Fibroblast of the aortic adventitia (primary cell): ENCODE measurements at places on chromosomes 1 and 21. TPM values are rescaled to one million over a fixed set of nuclear protein-coding genes. Genes with fewer than 3 reads are reported as not detected.

GRCh38 chr1:234989019-234989418, 139.6 kb downstream of the TOMM20 start:
- DNase-seq, result no peak

- DNase-seq, result peak; percentile 72
Measured at GRCh38 chr1:56868761-56869160, 14.2 kb downstream of the C8A start.

- DNase-seq, result no peak
Measured at GRCh38 chr1:198649968-198650338, 11.1 kb downstream of the PTPRC start.

CRABP2 gene
- 62.7 and 68.9 TPM in 2 replicates for total RNA-seq

DNA sequence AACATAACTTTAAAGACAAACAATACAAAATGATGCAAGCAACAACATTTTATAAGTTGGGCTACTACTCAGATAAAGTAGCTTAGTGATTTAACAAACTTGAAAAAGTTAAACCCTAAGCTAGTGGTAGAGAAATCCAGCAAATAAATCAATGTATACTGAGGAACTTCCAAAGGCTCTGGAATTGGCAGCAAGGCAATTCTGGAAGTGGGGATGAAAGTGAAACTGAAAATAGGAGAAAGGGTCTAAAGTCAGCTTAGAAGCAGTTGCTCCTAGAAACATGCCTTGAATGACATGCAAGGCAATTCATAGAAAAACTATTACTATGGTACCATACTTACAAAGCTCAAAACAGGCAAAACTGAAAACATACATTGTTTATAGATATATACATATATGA, 90.0 kb upstream of the CAMK1G start:
- peak; percentile 17 for DNase-seq

DNA sequence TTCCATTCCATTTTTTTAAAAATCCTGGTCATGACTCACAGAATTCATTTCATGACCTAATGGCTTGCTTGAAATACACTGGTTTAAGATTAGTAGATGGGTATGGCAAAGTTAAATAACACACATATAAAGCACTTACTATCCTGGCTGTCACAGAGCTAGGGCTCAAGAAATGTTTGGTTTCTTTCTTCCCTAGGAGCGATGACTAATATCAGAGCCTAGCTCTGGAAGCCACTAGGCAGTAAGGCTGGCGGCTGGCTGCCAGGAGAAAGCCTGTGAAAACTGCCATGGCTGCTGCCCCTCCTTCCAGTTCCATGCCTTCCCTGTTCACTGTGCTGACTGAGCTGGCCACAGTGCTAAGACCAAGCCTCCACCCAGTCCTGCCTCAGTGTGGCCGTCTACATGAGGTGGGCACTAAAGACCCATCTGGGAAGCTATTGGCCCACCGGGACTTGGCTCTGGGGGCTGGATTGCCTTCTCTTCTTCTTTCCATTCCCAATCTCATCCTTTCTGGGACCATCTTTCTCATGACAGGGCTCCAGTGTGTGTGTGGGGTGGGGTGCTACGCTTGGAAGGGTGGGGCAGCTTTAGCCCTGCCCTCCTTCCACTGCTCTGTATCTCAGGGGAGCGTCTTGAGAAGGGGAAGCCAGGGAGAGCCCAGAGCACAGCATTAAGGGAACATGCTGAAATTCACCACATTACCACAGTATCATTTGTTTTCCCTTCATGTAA, 10.8 kb upstream of the ASCL5 start:
- DNase-seq, result peak; percentile 95

DNA sequence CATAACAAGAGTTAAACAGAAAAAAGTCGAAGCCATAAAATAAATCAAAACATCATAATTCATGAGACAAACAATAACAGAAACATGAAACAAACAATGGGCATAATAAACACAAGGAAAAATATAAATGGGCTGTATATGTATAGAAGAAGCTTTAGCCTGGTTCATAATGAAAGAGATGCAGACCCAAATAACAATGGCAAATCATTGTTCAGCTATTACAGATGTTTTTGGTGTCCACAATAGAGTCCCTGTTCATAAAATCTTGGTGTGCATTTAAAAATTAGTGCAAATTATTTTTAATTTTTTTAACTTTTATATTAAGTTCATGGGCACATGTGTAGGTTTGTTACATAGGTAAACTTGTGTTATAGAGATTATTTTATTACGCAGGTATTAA, 1185.9 kb upstream of the B3GALT2 start:
- DNase-seq, result no peak

SH2D5 gene
- total RNA-seq, result 1.6 and 3.2 TPM in 2 replicates

FMOD gene
- total RNA-seq, result 6.6 and 9.1 TPM in 2 replicates

FBXO2 gene
- 2.0 and 3.9 TPM in 2 replicates for total RNA-seq

GRCh38 chr1:96722161-96722922, 758 bp downstream of the PTBP2 start:
- peak; percentile 63 for DNase-seq

SLC35A3 gene
- 15.0 and 35.8 TPM in 2 replicates for total RNA-seq

USF1 gene
- 23.5 and 36.2 TPM in 2 replicates for total RNA-seq

DNA sequence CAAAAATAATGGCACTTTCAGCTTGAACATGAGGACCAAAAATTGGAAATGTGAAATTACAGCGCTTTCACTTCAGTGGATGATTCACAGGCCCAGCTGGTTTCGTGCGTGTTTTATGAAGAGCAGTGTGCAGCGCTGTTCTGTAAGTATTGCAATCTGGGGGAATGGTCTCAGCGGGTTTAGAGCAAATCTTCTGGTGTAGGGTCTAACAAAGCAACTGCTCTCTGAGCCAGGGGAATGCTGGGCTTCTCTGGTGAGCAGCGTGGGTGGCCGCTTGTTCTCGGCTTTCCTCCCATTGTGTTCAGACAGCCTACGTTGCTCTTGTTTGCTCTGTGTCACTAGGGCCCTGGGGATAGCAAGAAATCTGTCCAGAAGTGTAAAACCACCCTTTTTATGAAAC, 42.4 kb upstream of the GADD45A start:
- DNase-seq, result peak; percentile 40

- no peak for DNase-seq
Measured at GRCh38 chr1:205217418-205217817, 5.9 kb upstream of the DSTYK start.

STUM gene
- 0.98 TPM in 1 of 2 replicates, not detected in the other for total RNA-seq

DNA sequence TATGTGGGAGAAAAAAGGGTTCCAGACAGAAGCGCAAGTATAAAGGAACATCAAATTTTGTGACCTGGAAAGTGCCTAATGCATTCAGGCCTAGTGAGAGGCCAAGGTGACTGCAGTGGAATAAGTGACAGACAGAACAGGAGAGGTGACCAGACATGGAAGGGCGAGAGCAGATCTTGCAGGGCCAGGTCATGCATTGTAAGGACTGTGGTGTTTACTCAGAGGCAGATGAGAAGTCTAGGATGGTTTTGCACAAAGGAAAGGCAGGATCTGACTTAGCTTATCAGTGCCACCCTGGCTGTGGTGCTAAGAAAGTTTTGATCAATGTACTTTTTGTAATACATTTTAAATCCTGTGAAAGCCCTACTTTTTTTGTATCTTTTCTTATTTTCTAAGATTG, 34.1 kb upstream of the AHCYL1 start:
- no peak for DNase-seq

- no peak for DNase-seq
Measured at GRCh38 chr1:160499631-160500030, 23.4 kb downstream of the SLAMF6 start.

DNA sequence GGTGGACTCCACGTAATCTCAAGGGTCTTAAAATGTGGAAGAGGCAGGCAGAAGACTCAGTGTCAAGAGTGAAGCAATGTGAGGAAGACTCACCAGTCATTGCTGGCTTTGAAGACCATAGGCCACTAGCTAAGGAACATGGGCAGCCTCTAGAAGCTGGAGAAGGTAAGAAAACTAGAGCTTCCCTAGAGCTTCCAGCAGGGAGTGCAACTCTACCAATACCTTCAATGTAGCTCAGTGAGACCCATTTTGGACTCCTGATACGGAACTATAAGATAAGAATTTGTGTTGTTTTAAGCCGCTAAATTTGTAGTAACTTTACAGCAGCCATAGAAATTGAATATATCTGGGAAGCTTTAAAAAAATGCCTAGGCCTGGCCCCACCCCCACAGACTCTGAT, 18.9 kb downstream of the METTL13 start:
- DNase-seq, result no peak

ERICH3 gene
- total RNA-seq, result not detected in 2 replicates

GRCh38 chr21:38777531-38777930, 28.2 kb upstream of the ETS2 start:
- DNase-seq, result no peak
